ENCODE measurements at places on chromosomes 11 and 22. TPM values are rescaled to one million over a fixed set of nuclear protein-coding genes. Genes with fewer than 3 reads are reported as not detected.

GRCh38 chr11:16744128-16744725 is 5.8 kb downstream of the C11orf58 start:
- no peak for DNase-seq

Gene SLC37A2
- not detected for total RNA-seq

GRCh38 chr11:77879218-77879617 is 58.3 kb downstream of the AAMDC start:
- DNase-seq, result peak; percentile 8

Gene MTA2
- 172 TPM for total RNA-seq

- no peak for DNase-seq
Measured at GRCh38 chr11:94525546-94526324, 13.5 kb downstream of the C11orf97 start.

Gene SHANK2
- not detected for total RNA-seq

DNA sequence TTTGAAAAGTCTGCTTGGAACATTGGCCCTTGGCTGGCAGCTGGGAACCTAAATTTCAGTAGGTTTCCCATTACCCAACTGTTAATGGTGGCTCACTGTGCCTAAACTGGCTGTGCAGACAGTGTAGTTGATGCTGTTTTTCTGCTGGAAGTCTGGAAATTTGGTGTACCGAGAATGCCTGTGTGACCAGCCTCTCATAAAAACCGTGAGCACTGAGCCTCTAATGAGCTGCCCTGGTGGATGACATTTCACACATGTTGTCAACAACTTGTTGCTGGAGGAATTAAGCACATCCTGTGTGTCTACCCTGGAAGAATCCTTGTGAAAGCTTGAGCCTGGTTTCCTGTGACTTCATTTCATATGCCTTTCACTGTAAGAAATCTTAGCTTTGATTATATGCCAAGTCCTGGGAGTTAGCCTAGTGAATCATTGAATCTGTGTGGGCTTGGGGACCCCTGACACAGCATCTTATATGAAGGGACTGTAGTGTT is 131.1 kb downstream of the LDLRAD3 start:
- DNase-seq, result no peak

Gene OR52A1
- total RNA-seq, result not detected

DNA sequence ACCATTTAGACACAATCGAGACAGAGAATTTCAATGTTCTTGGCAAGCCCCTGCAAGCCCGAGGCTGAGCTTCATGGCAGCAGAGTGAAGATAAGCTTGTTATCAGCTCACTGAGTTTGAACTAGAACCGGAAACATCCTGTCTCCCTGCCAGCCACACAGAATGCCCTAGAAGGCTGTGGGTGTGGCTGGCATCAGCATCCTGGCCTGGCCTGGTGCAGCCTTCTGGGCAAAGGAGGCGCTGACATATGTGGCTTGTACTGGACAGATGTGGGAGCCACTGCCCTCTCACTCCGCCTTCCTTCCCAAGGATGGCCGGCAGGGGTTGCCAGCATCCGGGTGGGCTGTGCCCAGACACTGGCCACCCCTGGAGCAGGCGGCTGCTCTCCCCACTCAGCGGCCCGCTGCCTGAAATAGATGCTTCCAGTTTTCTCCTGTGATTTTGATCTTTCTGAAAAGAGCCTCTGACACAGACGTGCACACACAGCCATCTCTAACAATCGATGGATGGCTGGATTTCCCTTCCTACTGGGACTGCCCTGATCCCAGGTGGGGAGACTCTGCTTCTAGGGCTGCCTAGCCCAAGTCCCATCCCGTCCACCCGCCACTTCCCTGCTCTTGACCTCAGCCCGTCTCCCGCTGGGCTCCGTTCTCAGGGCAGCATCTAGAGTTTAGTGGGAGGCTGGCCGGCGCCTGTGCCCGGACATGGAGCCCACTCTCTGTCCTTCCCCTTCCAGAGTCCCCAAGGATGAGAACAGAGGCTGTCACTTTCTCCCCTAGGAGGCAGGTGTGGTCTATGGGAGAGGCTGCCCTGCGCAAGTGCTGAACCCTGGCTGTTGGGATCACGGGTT is 149.7 kb downstream of the CTTN start:
- DNase-seq, result no peak

DNA sequence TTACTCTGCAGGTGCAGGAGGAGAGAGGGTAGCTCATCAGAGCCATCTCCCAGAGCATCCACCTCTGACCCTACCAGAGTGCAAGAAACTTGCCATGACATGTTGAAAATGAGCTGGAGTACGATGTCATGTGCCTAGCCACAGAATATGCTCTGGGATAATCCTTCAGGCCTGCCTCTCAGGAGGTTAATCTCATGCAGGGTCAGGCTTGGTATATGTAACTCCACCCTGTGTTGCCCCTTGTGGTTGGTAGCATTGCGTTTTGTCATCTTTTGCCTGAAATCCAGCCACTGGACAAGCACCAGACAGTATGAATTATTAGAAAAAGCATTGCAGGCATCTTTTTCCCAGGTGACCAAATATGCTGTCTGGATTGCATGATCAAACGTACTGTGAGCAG is 36.2 kb downstream of the CNTF start:
- DNase-seq, result no peak

DNA sequence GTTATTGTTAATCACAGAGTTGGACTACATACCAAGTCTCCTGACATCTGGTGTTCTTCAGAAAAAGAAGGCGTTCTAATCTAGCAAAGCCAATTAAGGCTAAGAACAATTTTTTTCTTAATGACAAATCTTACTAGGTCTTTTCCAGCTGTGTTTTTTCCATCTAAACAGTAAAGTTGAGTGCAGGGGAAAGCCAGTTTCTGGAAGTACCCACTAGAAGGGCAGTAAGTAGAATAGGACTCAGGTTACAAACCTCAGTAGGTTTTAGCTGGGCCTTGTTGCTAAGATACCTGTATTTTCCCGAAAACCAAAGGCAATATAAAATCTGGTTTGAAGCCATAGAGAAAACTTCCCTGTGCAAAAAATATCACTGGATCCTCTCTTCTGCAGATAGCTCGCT is 351.9 kb downstream of the ETS1 start:
- DNase-seq, result no peak

Gene IGLL5
- 0.39 TPM for total RNA-seq

Gene CDC45
- total RNA-seq, result 2.7 TPM

All from CD4-positive, CD25-positive, alpha-beta regulatory T cell (primary cell).